ENCODE measurements at places on chromosomes 11 and 22.

- DNase-seq: no peak
Measured at GRCh38 chr22:24582056-24582814, 10.6 kb downstream of the LRRC75B start.

- no peak for DNase-seq
Measured at GRCh38 chr22:19086896-19087295, 35.3 kb downstream of the DGCR2 start.

DNA sequence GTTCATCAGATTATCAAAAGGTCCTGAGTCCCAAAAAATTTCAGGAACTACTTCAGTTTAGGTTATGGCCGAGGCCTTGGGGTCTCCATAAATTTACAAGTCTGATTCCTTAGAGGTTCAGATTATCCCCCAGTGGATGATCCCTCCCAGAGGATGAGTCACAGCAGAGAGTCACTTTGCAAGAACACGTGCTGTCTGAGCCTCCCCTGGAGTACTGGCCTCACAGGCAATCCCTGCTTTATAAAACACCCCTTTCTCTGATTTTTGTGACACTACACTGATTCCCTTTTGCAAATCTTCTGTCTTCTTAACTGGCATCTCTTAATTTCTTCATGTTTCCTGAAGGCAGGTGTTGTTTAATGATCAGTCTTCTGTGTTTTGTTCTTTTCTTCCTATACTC lies 45.3 kb downstream of the CCDC34 start:
- DNase-seq: no peak

DNA sequence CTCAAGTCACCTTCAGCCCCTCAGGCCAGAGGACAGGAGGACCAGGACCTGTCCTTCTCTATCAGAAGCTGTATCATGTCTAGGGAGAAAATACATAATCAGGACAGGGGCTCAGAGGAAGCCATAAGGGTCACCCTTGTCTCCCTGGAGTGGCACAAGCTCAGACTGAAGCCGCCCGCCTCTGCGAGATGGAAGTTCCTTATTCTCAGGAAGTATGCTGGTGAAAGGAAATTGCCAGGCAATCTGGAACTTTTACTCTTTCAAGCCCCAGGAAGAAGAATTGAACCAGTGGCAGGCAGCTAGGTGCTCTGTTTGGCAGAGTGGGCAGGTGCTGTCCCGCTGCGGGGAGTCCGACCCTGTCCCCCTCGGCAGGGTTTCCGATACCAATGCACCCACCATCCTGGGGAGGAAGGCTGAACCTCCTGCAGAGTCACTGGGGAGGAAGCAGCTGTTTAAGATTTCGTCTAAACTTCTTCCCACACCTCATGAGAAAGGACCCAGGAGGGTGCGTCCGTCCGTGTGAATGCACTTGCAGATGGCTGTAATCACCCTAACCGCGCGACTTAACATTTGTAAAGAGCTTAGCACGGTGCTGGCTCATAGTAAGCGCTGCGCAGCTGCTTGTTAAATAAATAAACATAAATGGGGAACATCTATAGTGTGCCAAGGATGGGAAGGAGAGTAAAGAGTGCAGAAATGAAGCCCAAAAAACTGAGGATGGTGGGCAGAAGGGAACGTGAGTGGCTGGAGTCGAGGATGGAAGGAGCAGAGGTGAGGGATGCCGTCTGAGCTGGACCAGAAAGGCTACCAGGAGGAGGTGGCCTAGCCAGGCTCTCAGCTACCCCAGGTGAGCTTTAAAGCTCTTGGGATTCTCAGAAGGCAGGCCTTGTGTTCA lies 5.0 kb upstream of the ANO1 start:
- DNase-seq: no peak

DNA sequence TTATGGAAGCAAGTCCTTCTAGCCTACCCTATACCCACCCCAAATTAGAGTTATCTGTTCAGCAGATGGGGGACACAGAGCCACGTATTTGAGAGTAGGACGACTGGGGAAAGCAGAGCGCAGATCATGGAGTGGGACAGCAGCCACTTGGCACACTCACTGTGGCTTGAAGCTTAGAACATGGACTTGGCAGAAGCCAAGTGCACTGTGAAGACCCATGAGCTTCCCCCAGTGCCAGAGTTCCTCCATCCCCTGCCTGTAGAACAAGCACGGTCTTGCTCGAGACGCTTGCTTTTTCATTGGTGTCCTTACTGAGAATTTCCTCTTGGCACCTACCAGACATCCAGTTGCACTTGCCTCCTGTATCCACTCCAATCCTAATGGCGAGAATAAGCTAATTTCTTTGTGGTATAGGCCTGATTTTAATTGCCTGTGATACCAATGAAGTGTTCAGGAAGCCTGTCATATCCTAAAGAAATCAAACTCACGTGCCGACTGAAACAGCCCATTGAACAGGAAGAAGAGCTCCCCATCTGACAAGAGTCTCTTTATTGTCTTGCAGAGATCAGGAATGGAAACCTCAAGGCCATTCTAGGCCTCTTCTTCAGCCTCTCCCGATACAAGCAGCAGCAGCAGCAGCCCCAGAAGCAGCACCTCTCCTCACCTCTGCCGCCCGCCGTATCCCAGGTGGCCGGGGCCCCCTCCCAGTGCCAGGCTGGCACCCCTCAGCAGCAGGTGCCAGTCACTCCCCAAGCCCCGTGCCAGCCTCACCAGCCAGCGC lies 166.9 kb downstream of the NAV2 start:
- no peak for DNase-seq

Measured in stimulated activated CD8-positive, alpha-beta memory T cell treated with anti-CD3 and anti-CD28 coated beads, Interleukin-15, amount 100 ng/mL, for 48 hours (primary cell).